ENCODE measurements at places on chromosomes 11 and 22.

DNA sequence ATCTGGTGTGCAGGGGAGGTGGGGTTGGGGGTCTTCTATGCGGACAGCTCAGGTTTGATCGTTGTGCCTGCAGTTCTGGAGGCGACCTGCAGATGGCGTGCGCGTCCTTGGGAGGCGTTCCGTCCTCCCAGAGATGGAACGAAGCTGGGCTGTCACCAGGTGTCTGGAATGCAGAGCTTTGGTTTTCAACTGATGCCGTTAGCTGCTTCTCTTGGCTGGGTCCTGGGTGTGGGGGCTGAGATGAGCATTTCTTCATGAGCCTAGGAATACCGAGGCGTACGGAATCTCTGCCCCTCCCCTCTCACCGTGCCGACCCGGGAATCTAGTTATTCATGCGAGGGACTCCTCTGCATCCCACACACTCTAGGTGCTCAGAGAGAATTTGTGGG is 98.6 kb downstream of the CEP164 start:
- DNase-seq = peak; percentile 41

DNA sequence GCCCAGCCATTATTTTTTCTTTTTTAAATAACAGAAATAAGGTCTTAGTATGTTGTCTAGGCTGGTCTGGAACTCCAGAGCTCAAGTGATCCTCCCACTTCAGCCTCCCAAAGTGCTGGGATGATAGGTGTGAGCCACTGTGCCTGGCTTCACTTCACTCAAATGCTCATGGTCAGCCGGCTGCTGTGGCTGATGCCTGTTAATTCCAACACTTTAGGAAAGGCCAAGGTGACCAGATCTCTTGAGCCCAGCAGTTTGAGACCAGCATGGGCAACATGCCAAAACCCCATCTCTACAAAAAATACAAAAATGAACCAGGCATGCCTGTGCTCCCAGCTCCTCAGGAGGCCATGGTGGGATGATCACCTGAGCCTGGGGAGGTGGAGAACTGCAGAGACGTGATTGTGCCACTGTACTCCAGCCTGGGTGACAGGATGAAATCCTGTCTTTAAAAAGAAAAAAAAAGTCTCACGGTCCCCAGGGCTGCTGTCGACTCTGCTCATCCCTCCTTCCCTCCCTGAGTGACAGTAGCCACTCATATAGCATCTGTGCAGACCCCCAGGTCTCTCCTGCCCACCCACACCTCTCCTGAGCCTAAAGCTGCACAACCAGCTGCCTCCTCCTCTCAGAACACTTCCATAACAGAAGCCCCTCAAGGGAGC is 3.6 kb downstream of the YDJC start:
- no peak for DNase-seq

GRCh38 chr11:121927097-121927785 is 188.8 kb downstream of the BLID start:
- no peak for DNase-seq

DNA sequence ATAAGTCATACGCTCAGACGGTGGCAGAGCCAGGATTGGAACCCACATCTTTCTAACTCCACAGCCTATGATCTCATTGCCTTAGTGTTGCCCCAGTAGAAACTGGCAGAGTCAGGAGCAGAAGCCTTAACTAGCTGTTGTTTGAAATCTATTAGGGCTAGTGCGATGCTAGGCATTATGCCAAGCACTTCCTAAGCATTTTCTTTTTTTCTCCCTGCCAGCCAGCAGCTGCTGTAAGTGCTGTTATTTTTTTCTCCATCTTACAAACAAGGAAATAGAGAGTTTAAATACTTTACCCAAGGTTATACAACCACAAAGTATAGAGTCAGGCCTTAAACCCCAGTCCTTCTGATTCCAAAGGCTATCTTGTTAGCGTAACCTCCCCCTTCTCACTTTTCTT is 161.0 kb upstream of the SORL1-AS1 start:
- no peak for DNase-seq

DNA sequence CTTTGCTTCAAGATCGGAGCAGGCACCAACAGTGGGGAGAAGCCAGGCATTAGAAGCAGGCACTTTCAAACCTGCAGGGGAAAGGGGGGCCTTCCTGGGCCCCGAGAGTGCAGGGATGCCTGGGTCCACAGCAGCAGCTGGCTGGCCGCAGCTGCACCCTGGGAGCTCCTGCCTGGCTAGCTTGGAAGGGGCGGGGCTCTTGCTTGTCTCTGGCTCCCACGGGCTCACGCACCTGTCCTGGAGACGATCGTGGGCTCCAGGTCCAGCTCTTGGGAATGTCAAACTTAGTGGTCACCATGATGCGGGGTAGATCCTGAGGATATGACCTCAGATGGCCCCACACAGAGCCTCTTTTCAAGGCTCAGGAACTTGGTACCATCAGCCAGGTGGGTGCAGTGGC is 1673.2 kb downstream of the LRRC4C start:
- DNase-seq = no peak

- no peak for DNase-seq
These were observed 11.0 kb downstream of the MN1 start for GRCh38 chr22:27790376-27791158.

DNA sequence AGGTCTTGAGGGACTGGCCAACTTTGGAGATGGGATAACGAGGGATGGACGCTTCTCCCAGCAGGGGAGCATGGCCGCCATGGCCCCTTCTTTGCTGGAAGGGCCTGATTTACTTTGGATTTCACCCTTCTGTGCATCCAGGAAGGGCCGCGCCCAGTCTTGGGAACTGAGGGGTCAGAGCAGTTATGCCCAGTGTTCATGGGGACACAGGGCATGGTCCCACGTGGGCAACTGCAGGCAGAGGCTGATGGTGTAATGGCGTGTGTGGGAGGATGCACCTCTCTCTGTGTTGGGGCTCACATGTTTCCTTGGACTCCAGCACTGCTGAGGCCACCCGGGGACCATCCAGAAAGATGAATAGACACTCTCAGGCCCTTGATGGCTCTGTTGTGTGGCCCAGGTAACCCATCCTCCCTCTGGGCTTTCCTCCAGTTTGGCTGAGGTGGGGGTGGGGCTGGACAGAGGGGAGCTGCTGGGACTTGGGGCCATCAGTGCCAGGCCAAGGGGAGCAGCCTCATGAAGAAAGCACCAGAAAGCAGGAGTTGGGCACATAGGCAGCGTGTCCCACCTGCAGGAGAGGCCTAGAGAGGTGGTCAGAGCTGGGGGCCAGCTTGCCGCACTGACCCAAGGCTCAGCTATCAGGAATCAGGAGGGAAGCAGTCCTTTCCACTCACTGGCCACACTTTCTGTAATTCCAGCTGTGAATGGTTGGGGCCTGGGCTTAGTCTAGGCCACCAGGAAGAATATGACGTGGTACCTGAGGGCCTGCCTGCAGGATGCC is 1033.9 kb downstream of the TBC1D22A start:
- no peak for DNase-seq

DNA sequence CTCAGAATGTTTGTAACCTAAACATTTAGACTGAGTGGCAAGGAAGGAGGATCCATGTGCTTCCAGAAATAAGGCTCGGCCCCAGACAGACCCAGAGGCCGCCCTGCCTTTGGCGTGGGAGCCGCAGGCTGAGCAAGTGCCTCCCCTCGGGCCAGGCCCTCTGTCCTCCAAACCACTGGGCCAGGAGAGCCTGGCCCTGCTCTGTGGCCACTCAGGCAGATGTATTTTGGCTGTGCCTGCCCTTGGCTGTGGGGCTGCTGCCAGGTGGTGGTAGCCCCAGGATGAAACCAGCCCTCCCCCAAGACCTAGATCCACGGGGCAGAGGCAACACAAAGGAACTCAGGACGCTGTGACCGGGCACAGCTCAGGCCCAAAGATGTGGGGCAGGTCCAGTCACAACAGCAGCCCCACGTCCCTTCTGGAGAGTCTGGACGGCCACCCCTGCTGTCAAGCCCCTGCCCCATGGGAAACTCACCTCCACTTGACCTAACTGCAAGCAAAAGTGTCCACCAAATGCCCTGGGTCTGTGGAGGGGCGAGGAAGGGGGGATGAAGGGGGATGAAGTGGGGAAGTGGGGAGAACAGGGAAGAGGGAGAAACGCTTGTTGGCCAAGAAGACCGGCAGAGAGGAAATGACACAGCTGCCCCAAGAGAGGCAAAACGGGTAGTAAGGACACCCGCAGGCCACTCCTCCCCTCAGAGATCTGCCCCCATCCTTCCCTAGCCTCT is 24.0 kb downstream of the PISD start:
- no peak for DNase-seq

- no peak for DNase-seq
These were observed 120.8 kb upstream of the SLC5A12 start for GRCh38 chr11:26842478-26843282.
